ENCODE measurements at places on chromosomes 13 and 19. TPM values are rescaled to one million over a fixed set of nuclear protein-coding genes. Genes with fewer than 3 reads are reported as not detected.

Gene RFPL4A
- not detected for total RNA-seq

Gene MEF2B
- total RNA-seq: 1.5 TPM

Gene GNA15
- 3.9 TPM for total RNA-seq

Gene SBK3
- 0.36 TPM for total RNA-seq

Gene ARL11
- total RNA-seq: not detected

Gene CEBPA
- total RNA-seq: 24.4 TPM

- H3K36me3 ChIP-seq: no peaks in the 10 kb centered on the region
- H3K27me3 ChIP-seq: no peaks in the 10 kb centered on the region
- DNase-seq: no peak
- H3K4me1 ChIP-seq: no peaks in the 10 kb centered on the region
- no peak overlapping the region for H3K4me3 ChIP-seq
These were observed 11.7 kb upstream of the RBM26 start for GRCh38 chr13:79417741-79418140.

GRCh38 chr19:22595918-22596341 lies 38.2 kb upstream of the ZNF492 start:
- H3K27ac ChIP-seq: no peak overlapping the region
- H3K4me3 ChIP-seq: no peak overlapping the region
- no peaks in the 10 kb centered on the region for H3K36me3 ChIP-seq
- DNase-seq: no peak
- H3K27me3 ChIP-seq: no peaks in the 10 kb centered on the region
- no peaks in the 10 kb centered on the region for H3K4me1 ChIP-seq

DNA sequence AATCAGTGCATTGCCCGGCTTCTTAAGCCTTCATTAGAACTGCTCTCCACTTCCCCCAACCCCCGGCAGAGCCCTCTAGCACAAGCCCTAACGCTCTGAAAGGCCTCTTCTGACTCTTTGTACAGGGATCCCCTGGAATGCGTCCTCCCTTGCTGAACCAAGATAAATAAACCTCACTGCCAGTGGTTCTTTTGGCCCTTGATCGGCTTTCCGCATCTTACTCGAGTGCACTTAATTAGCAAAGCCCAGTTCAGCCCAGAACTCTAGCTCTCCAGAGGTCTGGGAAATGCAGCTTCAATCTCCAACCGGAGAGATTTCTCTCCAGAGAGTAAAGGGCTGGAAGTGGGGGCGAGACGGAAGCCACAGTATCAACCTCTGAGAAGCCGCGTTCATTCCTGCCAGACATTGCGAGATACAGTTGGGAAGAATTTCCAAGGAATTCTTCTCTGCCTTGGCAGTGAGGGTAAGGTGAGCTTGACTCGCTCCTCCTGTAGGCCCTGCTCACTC lies 8.7 kb upstream of the ZNF444 start:
- no peaks in the 10 kb centered on the region for H3K36me3 ChIP-seq
- no peak for DNase-seq
- H3K4me3 ChIP-seq: peak overlapping the region; percentile 10
- peaks cover 18% of the 10 kb centered on the region for H3K4me1 ChIP-seq

DNA sequence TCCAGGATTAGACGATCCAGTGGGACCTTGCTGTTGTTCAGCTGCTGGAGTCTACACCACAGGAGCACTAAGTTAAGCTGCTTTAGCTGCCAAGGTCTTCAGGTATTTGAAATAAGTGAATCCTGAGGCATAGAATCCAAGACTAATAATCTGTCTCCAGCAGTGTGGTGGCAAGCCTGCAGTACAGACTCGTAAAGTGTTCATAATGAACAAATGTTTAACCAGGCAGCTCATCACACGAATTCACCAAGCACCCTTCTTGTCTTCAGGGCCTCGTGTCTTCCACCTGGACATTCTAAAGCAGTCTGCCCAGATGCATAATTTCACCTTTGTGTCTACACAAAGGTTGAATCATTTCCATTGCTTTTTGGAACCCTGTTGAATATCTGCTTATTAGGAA lies 5.3 kb downstream of the ATP11A start:
- no peak for DNase-seq
- H3K4me1 ChIP-seq: peaks cover 55% of the 10 kb centered on the region
- H3K27ac ChIP-seq: peak overlapping the region; percentile 86
- peaks cover 3% of the 10 kb centered on the region for H3K36me3 ChIP-seq
- peaks cover 7% of the 10 kb centered on the region for H3K27me3 ChIP-seq
- H3K4me3 ChIP-seq: no peak overlapping the region

DNA sequence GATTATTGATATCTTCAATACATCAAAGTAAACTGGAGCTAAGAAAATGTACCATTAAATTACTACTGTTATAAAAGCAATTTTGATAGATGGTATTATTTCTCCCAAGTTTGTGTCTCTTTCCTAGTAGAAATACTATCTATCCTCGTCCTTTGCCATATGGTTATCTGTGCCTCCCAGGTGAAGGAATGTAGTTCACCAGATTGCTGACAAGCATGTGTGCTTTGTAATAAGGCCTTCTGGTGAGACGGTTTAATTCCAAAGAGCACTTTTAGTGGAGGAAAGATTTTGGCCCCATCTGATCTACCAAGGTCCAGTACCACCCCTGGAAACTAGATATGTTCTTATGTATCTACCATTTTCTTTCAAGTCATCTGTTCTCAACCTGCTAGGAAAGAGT lies 243.6 kb downstream of the DLEU7 start:
- no peak overlapping the region for H3K27ac ChIP-seq
- no peak overlapping the region for H3K4me3 ChIP-seq
- no peaks in the 10 kb centered on the region for H3K36me3 ChIP-seq
- DNase-seq: no peak
- H3K4me1 ChIP-seq: peaks cover 30% of the 10 kb centered on the region
- H3K27me3 ChIP-seq: no peaks in the 10 kb centered on the region

DNA sequence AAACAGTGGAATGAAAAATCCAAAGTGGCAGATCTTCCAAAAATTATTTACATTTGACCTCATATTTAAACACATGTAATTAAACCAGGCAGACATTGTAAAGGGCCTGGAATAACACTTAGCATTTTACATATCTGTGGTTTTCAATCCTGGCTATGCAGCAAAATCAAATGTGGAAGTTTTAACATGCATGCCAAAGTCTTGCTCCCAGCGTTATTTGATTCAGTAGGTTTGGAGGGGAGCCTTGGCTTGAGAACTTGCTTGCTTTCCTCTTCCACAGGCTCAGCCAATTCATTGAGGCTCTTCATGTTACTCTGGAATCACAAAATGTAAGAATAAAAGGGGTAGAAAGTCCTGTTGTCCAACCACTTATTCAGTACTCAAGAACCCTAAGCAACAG lies 42.5 kb upstream of the INTS6 start:
- no peaks in the 10 kb centered on the region for H3K4me1 ChIP-seq
- no peak for DNase-seq
- no peak overlapping the region for H3K27ac ChIP-seq
- no peaks in the 10 kb centered on the region for H3K36me3 ChIP-seq
- no peaks in the 10 kb centered on the region for H3K27me3 ChIP-seq

Data from type B pancreatic cell (in vitro differentiated cells).